ENCODE measurements at places on chromosomes 4 and X.

DNA sequence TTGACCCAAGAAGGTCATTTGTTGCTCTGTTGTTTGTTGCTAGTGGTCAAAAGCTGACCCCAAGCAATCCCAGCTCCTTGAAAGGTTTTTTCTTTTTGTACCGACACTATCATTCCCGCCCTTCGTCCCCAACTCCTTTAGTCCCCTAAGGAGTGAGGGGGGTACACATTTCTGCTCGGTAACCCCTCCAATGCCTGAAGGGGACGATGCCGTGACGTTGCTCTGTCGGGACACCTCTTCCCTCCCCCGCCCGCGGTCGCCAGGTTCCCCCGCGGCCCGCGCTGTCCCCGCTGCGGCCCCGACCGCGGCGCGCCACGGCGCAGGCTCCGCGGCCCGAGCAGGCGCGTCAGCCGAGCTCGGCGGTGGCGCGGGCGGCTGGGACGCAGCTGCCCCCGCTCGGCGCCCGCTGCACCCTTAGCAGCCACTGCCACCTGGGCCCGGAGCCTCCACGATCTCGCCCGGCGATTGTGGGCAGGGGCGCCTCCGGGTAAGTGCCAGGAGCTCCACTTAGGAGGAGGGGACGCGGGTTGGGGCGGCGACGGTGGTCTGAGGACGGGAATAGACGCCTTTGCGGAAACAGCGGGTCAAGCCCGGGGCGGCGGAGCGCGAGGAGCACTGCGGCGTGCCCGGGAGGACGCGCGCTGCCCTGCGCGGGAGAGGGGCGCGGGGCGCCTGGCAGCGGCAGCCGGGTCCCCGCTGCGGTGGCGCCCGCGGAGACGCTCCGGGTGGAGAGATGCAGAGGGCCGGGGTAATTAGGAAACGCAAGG, at the start of gene GLRB:
Gene GLRB, plus strand, starts transcription at position 340 of the 767 bp plus-strand sequence. CDS start 1,875 bp downstream, outside the sequence.
- no peak for DNase-seq

DNA sequence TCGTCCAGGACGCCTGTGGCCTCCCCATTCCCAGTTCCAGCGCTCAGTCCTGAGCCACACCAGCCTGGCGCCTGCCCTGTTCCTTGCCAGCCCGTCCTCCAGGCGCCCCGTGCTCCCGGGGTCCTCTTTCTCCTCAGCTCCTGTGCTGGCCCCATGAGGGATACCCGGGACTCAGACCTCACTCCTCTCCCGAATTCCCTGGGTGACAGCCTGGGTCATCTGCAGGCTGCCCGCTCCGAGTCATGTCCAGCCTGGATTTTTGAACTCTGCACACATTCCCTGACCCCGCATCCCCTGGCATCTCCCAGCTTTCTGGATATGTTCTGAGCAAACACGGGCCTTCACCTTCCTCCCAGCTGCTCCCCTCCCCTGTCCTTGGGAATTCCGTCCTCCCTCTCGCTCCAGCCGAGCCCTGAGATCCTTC, 14.9 kb upstream of the ADD1 start:
- DNase-seq: no peak

GRCh38 chr4:150997141-150997540, 17.9 kb downstream of the LRBA start:
- DNase-seq: no peak

DNA sequence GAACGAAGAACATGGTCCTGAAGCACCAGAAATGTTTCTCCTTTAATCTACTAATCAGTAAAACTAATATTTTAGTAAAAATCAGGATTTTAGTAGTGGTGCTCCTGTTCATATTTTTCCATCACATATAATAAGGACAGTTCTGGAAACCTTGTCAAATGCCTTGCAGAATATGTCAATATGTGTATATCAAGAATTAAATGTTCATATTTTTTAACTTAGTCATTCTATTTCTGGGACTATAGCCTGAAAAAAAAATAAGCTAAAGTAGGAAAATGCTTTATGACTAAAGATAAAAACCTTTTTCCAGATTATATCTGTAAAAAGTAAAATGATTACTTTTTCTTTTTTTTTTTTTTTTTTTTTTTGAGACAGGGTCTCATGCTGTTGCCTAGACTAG, 65.1 kb downstream of the MAB21L2 start:
- DNase-seq: no peak

- DNase-seq: no peak
Measured at GRCh38 chrX:38080808-38081207, 74.5 kb downstream of the SYTL5 start.

- no peak for DNase-seq
Measured at GRCh38 chr4:4396628-4397440, 9.9 kb downstream of the NSG1 start.

- no peak for DNase-seq
Measured at GRCh38 chrX:39894683-39895082, 203.1 kb downstream of the BCOR start.

GRCh38 chrX:149831473-149831872, 49.5 kb upstream of the MAGEA8 start:
- no peak for DNase-seq

- DNase-seq: no peak
Measured at GRCh38 chr4:99642725-99643489, 14.7 kb downstream of the C4orf54 start.

DNA sequence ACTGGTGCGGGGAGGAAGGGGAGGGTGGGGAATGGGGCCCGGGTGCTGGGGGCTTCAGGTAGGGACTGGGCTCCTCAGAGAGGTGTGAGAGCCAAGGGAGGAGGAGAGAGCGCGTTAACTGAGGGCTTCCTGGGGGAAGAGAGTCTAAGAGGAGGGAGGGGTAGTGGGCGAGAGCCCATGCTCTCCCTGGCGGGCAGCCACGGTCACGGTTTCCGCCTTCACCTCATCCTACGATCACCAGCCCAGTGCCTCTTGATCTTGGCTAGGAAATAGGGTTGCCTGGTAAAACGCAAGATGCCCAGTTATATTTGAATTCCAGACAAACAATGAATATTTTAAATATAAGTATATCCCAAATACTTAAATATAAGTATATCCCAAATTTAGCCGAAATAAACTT, 60.8 kb upstream of the GRPEL1 start:
- no peak for DNase-seq

GRCh38 chr4:155789391-155789790, 30.6 kb downstream of the GUCY1B1 start:
- no peak for DNase-seq

DNA sequence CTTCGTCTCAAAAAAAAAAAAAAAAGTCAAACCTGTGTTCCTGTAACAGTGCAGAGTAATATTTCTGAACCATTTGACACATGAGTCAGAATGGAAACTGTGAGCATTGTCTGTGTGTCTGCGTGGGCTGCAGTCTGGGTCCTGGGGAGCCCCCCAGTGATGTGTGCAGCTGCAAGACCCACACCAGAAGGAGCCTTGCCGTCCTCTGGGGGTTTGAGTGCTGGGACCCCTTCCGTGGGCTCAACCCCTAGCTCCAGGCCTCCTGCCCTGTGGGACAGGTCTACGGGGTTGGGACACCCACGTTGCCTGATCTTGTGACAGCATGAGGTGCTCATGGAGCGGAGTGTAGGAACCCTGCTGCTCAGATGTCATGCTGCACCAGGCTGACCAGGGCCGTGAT, 43.7 kb downstream of the DDX3X start:
- DNase-seq: no peak

DNA sequence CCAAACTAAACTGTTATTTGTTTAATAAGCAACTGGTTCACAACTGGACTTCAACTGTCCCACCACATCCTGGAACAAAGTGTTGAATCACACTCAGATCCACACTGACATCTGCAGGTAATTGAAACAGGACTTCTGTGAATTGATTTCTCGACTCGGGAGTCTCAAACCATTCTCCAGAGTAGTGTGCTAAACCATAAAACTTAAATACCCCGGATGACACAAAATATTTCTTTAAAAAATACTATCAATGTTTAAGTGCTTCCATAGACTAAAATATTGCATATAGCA, 95.4 kb upstream of the PLAC1 start:
- DNase-seq: no peak

DNA sequence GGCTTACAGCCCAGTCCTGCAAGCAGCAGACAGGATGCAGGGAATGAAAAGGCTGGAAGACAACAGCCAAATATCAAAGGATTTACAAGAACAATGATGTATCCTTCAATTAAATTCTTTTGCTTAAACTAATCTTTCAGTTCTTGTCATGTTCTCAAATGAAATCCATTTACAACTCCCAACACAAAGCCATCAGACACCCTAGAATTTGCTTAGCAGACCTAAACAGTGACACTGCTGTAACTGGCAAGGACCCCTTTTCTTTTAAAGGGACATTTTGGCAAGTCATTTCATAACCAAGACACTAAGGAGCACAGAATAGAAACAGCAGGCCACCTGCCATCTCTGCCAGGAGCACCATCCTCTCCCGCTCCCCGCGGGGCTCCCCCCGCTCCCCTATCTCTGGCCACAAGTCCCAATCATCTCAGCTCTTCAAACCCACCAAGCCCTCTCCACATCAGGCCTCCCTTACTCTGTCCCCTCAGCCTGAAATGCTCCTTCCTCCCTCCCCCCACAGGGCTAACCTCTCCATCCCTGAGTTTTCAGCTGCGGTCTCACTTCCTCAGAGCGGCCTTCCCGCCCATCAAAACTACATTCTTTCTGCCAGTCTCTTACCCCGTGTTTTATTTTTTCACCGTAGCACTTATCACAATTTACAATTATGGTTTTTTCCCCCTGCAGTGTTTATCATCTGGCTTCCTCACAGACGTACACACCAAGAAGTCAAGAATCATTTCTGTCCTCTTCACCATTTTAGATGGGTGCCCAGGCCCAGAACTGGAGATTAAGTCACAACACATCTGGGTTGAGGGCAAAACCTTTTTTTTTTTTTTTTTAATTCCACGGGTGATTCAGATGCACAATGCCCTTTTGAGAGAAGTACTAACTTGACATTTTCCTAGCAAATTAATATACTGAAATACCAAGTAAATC, 45.8 kb downstream of the TSPAN5 start:
- DNase-seq: no peak

GRCh38 chrX:110145854-110146253, 142.9 kb downstream of the TMEM164 start:
- DNase-seq: no peak

DNA sequence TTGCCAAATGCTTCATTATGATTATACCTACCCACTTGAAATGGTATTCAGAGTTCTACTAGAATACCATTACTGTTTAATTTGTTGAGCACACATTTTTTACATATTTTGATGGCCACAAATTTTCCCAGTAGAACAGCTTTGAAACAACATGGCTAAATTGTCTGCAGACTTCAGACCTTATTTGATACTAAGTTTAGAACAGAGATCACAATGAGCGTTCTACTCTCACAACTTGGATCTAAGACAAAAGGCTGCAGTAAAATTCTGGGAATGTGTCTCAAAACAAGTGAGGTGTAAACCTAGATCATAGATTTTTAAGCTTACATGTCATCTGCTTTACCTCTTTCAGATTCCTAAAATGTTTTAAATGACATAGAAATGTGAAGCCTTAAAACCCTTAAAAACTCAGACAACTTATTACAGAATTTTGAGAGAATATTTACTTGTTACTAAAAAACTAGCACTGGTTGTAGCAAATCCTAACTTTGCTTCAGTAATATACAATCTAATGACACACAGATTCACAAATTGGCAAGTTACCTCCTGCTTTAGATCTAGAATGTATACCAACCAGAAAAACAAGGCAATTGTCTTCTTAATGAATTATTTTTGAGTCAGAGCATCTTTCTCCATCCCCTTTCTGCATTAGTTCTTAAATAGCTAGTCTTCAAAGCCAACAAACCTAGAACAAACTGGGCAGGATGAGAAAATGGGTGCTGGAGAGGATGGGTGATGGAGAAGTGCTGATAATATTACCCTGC, 243.3 kb downstream of the SLC7A11 start:
- no peak for DNase-seq

GRCh38 chrX:39736216-39737211, 361.2 kb downstream of the BCOR start:
- DNase-seq: no peak

DNA sequence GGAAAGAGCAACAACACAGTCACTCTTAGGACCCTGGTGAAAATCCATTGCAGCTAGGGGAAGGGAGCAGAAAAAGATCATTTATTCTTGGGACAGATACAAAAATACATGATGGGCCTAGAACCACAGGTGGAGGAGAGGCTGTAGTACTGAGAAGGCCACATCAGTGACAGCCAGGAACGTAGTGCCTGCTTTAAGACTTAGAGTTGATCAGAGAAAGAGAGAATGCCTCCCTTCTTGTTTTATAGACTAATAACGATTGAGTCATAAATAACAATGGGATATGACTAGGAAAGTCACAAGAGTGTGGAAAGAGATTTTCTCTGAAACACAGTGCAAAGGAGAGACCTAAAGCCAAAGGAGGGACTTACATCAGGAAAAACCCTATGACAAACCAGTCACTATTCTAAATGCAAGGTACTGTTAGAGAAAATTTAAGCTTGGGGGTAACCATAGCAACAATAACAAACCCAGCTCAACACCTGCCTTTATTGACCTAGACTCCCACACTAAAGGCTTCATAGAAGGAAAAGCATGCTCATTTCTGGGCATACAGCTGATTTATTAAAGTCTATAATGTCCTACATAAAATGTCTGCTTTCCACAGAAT, 1015.0 kb upstream of the GRID2 start:
- DNase-seq: no peak

DNA sequence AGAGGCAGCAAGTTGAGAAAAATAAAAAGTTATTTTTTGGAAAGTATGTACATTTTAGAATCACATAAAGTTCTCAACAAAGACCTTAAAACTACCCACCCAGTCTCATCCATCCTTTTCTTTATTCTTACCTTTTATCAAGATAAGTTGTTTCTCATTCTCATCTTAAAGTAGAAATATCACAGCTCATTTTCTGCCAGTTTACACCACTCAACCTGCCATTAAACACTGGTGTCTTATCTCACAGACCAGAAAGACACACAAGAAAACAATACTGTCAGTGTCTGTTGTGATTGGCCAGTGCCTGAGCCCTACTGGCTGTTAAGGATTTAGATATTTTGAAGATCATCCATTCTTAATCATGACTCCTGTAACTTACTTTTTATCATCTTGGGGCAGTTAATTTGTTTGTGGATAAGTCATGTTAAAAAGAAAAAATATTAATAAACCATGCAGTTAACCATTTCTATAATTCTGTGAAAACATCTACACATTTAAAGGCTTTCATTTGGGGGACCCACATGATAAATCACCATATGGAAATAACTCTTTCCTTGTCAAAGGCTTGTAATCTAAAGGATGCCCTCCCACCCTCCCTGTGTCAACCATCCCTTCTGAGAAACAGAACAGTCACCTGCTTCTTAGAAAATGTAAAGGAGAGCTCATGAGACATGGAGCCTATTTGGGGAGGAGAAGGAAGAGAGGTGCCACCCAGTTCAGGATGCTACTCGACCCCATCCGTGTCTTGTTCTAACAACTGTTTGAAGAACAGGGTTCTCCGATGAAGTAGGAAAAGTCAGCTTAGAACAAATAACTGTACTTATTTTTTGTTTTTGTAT, 897.2 kb upstream of the INTU start:
- no peak for DNase-seq

GRCh38 chrX:8981723-8982122, 52.2 kb downstream of the FAM9B start:
- no peak for DNase-seq

Data from T-helper 9 cell (primary cell).